WERI-Rb-1 (cell line): ENCODE measurements at places on chromosomes 3 and 15.

- no peak for DNase-seq
These were observed 562.8 kb downstream of the NR2F2 start for GRCh38 chr15:96893159-96893906.

DNA sequence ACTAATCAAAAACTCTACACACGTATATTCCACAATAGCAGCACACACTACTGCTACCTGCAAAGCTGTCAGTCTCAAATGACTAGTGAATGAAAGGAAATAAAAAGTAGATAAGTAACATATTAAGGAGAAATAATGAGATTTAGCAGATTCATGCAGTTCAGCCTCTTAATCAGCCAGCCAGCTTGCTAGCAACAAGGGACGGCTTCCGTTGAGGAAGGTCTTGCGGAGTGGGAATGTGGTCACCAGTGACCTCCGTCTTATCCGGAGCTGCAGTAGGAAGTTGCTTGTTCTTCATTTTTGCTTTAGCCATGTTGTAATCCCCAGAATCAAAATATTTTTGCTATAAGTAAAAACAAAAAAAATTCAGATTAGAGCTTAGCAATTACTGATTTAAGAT lies 17.1 kb downstream of the ARPP19 start:
- no peak for DNase-seq

GRCh38 chr15:71666763-71667620 lies 143.4 kb upstream of the NR2E3 start:
- DNase-seq: no peak

DNA sequence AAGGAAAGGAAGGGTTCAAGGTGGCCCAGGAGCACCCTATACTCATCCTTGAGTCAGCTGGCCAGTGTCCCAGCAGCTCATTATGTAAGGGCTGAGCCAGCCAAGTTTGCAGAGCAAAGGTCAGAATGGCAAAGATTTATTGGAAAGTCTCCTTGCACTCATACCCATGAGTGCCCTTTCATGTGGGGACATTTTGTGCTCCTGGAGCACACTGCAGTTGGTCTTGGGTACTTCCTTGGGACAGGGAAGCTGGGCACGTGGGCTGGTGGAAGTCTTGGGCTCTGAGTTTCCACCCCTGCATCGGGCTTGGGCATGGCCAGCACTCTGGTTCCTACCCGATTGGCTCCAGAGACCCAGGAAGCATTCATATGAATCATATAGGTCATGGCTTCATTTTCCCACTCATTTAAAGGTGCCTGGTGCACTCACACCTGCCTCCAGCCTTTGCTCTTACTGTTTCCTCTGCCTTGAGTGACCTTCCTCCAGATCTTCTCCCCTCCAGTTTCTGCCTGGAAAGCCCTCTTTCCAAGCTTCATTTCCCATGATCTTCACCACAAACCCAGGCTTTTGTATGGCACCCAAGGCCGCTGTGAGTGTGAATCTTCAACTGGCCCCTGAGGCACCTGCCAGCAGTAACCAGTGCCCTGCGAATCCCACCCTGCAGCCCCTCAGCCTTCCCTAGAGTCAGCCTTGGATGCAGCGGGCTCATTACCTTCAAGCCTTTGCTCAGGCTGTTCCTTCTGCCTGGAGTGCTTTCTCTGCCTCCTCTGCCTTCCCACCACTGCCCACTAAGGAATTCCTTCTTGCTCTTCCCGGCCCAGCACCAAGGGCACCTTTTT lies 10.5 kb upstream of the PRKCD start:
- DNase-seq: no peak

GRCh38 chr3:66938338-66938963 lies 59.7 kb upstream of the KBTBD8 start:
- peak; percentile 48 for DNase-seq

DNA sequence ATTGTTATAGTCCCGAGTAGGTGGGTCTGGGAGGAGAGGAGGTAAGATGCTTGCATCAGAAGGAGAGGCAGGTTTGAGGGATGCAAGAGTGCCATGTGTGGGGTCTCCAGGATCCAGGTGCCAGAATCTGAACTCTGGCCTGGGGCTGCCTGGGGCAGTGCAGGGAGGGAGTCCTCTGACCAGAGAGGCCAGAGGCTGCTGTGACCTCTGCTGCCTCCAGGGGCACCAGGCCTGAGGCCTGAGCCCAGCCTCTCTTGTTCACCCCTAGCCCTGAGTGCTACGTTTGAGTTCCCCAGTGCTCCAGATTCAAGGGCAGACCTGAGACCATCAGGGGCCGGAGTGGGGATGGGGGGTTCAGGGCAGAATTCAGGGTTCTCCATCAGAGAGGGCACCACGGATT lies 7.4 kb downstream of the SLC38A3 start:
- peak; percentile 18 for DNase-seq

DNA sequence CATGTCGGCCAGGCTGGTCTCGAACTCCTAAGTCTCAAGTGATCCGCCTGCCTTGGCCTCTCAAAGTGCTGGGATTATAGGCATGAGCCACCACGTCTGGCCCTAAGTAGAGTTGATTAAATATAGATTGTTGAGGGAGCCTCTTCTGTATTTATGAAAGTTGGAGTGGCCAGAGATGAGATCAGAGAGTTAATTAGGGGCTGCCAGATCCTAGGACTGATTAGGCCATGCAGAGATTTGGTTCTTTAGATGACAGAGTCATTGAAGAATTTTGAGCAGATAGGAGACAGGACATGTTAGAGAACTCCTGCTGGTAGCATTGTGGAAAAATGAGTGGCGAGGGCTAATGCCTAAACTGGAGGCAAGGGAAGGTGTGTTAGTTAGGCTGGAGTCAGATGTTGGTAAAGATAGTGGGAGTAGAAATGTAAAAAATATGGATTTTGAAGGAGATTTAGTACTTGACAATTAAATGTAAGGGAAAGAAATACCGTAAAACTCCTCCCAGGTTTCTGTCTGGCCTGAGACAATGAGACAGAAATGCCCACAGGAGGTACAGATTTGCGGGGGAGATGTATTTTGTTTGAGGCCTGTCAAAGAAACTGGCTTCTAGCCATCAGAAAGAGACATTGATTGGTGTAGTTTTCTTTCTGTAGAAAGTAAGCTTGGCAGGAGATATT lies 23.4 kb downstream of the SACM1L start:
- DNase-seq: no peak

DNA sequence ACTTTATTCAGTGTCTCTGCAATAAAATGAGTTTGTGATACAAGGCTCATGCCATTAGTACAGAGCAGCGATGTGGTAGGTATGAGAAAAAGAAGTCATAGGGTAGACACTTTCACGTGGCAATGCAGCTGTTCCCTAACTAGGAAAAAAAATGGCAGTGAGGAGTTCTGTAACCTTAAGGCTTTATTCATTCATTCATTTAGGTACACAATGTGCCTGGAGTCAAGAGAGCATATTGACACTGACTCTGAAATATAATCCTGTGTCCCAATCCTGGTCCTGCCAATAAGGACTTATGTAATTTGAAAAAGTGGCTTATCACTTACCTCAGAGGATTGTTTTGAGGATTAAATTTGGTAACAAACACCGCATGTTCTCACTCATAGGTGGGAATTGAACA lies 173.0 kb upstream of the AZI2 start:
- no peak for DNase-seq
